Common myeloid progenitor, CD34-positive (primary cell): ENCODE measurements at places on chromosomes 1 and 21.

DNA sequence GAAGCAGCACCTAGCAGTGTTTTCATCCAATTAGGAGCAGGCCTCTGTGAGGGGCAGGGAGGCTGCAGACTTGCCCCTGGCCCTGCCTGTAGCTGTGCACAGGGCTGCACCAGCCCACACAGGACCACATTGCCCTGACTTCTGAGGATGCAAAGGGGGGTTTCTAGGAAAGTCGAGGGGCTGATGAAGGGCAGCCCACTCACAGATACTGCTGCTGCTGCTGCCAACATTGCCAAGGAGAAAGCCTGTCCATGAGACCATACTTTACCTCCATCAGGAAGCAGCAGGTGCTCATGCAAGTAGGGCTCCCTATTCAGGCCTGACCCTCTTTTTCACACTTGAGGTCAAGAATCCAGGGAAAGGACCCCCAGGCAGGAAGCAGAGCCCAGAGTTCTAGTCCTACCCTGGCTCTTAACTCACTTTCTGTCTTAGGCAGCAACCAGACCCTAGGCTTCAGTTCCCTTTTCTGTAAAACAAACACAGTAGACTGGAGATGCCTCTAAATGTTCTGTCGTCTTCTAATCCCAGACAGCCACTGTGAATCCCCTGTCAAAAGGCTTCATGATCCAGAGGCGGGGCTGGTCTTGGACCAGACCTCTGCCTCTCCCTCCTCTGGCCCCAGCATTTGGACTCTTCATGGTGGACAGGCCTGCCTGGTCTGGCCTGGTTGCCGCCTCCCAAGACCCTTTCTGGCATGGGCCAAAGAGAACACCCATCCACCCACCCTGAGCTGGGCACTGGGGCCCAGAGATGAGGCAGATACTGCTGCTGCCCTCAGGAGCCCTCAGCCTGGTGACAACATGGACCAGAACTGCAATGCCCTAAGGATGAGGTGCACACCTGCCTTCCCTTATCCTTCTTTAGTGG, 120.2 kb downstream of the GLIS1 start:
- no peak for DNase-seq

DNA sequence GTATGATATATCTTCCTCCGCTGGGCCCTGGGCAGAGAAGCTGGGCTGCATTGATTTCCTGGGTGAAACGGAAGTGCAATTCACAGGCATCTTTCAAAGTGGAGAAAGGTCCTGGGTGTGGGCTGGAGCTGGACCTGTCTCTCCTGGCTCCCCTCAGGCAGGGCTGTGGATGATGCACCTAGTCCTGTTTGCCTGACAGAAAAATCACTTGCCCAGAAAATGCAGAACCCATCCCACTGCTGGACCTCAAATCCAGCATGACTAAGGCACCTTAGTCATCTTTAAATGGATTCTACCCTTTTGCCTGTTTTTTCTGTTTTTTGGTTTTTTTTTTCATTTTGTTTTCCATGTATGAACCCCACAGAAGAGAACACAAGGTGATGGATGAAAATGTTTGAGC, 49.7 kb downstream of the MYSM1 start:
- DNase-seq = no peak

DNA sequence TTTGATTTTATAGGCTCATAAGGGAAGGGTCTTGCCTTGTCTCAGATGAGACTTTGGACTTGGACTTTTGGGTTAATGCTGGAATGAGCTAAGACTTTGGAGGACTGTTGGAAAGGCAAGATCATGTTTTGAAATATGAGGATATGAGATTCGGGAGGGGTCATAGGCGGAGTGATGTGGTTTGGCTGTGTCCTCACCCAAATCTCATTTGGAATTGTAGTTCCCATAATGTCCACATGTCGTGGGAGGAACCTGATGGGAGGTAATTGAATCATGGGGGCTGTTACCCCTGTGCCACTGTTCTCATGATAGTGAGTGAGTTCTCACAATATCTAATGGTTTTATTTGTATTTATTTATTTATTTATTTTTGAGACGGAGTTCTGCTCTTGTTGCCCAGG, 6.9 kb upstream of the CSDE1 start:
- peak; percentile 64 for DNase-seq

DNA sequence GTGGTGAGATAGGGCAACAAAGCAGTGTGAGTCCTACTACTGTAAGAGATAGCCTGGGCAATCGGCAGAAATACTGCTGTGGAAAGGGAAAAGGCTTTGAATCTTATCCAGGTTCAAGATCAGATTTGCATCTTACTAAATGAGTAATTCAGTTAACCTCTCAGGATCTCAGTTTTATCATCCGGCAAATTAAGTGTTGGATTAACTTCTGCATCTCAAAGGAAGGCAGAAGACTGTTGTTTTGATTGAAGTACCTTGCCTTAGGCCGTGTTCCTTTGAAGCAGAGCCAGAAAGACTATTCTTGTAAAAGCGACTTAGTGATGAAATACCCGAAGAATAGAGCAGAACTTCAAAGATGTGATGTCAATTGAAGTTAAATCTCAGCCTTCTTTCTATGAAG, 612.9 kb upstream of the USP24 start:
- no peak for DNase-seq

- DNase-seq = no peak
These were observed 18.7 kb upstream of the KNCN start for GRCh38 chr1:46569884-46570725.

DNA sequence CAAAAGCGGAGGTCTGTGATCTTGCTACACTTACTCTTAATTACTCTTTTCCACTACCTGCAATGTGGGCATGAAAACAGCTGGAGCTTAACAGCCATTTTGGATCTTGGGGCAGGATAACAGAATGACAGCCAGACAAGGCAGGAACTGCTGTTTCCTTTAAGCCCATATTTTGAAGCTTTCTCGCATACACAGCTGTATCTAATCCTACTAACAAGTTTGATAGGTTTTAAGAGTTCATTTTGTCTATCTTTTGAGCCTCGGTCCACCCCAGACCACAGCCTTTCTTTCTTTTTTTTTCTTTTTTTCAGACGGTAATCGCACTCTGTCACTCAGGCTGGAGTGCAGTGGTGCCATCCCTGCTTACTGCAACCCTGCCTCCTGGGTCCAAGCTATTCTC, 42.4 kb upstream of the CRB1 start:
- peak; percentile 6 for DNase-seq

GRCh38 chr1:8662380-8663072, 154.9 kb downstream of the RERE start:
- DNase-seq = no peak

- DNase-seq = no peak
These were observed 31.6 kb upstream of the TENT5C start for GRCh38 chr1:117574161-117574835.

- DNase-seq = no peak
These were observed 283.2 kb upstream of the LYPLAL1 start for GRCh38 chr1:218890451-218890850.

DNA sequence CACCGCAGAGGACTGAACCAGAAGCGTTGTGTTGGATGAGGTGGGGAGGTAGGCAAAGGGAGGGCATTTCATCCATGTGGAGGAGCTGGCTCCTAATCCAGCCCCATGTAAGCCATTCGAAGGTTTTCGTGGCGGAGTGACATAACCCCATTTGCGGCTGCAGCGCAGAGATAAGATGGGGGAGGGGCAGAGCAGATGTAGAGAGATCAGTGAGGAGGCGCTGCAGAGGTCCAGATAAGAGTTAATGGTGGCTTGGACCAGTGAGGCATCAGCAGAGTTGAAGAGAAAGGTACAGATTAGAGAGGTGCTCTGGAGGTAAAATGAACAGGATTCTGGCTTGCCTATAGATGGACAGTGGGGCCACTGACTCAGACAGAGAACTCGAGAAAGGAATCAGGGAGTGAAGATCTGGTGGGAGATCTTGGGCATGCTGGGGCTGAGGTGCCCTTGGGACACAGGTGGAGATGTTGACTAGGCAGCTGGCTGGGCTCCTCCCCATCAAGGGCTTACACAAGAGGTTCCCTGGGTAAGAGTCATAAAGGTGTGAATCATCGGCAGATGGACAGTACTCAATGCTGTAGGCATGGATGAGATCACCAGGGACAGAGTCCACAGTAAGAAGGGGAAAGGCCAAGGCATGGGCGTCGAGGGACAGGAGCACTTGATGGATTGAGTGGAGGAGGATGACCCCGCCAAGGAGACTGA, 7.8 kb upstream of the PTPRF start:
- peak; percentile 75 for DNase-seq

- DNase-seq = no peak
These were observed 4.8 kb upstream of the CAMSAP2 start for GRCh38 chr1:200733907-200734306.
